ENCODE measurements at places on chromosomes 3 and 15.

- DNase-seq, result no peak
Observed at GRCh38 chr3:179768080-179768479, 115.2 kb downstream of the USP13 start.

GRCh38 chr3:180408654-180409053, 193.3 kb upstream of the TTC14 start:
- no peak for DNase-seq

- no peak for DNase-seq
Observed at GRCh38 chr15:93270937-93271467, 182.0 kb upstream of the RGMA start.

DNA sequence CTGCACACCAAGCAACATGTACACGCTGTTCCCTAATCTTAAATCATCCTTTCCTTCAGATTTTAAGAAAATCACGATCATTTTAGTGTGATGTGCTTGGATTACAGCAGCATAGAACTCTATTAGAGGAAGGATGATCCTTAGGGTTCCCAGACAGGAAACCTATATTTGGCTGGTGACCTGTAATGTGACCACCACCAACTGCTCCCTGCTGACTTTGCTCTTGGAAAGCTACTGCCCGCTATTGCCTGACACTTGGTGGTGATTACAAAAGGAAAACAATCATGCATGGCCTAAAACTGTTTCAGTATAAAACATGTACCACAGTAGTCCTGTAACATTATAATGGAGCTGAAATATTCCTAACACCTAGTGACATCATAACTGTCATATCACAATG, 27.2 kb upstream of the LMOD3 start:
- no peak for DNase-seq

DNA sequence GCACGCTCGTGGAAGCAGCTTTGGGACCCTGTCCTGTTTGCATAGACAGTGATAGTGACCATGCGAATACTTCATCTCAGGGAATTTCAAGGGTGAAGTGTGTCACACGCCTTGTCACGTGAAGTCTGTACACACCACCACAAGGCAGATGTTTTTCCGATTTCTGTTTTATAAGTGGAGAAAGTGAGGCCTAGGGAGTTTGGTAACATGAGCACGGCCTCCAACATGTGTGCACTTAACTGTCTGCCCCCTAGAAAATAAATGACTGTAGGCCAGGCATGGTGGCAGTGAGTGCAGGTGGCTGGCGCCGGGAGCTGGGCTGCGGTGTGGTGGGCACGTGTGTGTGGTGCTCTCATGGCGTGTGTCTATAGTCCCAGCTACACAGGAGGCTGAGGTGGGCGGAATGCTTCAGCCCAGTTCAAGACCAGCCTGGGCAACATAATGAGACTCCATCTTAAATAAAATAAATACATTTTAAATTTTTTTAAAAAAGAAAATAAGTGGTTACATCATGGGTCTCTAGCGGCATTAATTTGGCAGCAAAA, 42.0 kb downstream of the WHAMM start:
- DNase-seq, result no peak

DNA sequence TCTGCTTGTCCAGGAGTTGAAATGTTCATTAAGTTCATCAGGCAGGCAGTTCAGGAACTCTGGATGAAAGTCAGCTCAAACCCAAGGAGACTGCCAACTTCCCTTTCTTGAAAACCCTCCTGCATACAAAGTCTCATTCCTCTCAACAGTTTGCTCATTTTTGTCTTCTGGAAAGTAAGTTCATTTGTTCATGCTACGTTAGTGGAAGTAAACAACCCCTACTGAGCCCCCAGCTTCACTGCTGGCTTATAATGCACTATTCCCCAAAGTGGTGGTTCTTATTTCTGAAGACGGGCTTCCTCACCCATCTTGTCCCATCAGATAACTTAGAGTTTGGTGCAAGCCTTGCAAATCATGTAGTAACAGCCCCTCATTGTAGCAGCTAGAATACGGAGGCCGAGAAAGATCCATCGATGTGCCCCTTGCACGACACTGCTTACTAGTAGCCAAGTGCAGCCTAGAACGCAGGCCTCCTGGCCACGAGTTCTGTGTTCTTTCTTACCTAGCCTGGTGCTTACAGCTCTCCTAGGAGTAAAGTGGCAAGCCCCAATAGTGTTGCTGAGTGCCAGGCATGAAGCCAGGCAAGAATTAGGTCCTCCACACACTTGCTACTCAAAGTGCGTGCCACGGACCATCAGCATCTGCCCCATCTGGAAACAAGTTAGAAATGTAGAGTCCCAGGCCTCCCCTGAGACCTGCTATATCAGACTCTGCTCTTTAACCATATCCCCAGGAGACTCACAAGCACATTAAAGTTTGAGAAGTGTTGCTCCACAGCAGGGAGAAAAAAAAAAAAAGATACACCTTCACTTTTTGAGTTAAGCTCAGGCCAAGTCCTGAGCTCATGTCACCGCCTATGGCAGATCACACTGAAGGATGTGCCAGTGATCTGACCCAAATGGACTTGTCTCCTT, 82.5 kb downstream of the RFTN1 start:
- DNase-seq, result no peak

DNA sequence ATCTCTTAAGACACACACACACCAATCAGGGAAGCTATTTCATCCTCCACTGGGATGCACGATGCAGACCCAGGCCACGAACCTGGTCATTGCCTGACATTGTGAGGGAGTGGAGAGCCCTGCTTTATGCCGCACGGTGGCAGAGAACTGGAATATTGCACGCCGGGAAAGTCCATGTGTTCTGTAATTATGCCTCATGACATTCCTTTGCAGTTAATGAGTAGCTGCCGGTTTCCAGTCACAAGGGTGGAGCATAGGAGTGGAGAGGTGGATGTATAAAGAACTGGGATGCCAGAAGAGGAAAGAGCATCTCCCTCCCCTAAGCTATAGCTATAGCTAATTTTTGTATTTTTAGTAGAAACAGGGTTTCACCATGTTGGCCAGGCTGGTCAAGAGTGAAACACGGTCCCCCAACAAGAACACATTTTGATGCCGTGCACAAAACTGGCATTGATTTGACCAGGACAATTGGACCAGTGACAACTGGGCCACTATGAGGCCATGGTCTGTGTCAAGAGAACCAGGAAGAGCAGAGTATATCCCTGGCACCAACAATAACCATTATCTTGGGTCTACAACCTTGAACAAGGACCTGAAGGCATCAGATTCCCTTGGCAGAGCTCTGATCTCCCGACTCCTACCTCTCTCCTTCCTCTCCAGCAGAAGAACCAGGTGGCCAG, 51.4 kb downstream of the SH3BP5 start:
- no peak for DNase-seq

- DNase-seq, result no peak
Observed at GRCh38 chr3:129476586-129476985, 36.6 kb downstream of the IFT122 start.

DNA sequence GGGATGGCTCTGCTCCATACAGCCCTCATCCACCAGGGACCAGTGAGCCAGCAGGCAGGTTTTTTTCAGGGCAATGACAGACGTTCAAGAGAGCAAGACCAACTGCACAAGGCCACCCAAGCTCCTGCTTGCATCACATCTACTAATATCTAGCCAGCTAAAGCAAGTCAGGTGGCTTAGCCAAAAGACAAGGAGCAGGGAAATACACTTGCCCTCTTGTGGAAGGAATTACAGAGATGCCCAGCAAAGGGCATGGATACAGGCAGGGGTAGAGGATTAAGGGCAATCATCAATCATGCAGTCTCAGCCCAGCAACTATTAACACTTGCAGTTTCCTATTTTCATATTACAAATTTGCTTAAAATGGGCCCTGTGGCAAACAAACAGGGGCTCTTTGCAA, 81.5 kb upstream of the NTRK3 start:
- no peak for DNase-seq

GRCh38 chr3:95123104-95123503, 1060.2 kb downstream of the NSUN3 start:
- no peak for DNase-seq

DNA sequence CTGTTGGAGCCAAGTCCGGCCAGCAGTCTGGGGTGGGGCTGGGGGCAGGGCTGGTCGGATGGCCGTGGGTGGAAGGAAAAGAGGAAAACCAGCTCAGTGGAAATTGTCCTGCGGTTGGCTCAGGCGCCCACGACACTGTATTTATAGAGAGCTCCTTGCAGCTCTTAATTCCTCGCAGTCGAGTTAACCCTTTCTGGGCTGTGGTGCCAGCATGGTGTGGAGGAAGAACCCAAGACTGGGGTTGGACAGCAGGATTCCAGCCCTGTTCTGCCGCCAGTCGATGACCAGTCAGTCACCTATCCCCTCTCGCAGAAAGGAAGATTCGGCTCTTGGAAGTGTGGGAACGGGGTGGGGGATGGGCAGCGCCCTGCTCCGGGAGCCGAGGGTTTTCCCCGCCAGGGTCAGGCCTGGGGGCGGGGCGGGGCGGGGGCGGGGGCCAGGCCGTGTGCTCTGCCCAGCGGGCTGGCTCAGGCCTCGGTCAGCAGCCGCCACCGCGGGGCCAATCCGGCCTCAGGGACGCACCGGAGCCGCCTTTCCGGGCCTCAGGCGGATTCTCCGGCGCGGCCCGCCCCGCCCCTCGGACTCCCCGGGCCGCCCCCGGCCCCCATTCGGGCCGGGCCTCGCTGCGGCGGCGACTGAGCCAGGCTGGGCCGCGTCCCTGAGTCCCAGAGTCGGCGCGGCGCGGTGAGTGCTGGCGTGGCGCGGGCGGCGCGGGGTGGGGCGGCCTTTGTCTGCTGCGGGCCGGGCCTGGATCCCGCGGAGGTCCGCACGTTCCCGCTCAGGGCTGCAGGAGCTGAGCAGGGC, at the start of gene CD276:
Gene CD276, plus strand, starts transcription at position 607 of the 804 bp plus-strand sequence. CDS start 15,257 bp downstream, outside the sequence.
- no peak for DNase-seq

DNA sequence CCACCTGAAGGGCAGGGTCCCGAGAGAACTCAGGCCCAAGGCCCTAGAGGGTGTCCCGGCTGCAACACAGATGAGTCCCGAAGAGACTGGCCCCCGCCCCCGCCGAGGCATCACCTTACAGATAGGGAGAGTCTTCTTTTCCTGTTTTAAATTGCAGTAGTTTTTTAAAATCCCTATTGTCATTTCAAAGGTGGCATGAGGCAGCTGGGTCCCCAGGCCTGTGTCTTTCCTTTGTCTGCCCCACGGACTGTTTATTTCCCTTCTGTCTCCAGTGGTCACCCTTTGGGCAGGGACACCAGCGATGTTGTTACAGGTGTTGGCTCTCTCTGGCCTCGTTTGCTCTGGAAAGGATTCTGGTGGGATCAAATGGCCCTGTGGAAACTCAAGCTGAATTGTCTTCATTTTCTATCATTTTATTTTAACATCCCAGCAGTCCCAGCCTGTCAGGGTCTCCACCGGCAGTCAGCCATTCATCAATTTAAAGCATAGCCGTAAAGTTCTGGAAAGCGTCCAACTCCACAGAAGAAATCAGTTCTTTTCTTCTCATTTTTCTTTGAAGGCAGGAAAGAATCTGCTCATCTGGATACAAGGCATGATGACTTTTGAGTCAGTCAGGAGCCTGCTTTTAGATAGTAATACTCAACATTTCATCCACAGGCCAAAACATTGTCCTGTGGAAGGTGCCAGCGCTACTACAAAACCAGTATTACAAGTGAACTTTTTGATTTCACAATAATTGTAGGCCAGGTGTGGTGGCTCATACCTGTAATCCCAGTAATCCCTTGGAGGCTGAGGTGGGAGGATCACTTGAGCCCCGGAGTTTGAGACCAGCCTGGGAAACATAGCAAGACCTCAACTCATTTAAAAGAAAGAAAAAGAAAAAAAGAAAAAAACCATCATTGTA, 96.2 kb downstream of the HES1 start:
- no peak for DNase-seq

DNA sequence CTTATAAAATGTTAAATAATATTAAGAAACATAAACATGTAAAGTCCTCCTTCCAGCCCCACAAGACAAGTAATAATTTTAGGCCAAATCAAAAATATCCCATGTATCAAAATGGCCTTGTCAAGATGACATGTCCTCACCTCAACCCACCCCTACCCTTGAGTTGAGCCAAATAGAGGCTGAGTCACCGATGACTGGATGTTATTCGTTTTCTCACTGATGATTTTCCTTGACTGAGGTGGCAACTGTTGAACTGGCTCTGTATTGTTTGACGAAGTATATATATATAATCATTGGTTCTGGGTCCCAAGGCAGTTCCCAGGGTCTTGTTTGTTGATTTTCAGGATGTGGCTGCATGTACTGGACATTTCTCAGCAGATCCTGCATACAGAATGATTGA, 75.3 kb downstream of the TMEM108 start:
- DNase-seq, result no peak

DNA sequence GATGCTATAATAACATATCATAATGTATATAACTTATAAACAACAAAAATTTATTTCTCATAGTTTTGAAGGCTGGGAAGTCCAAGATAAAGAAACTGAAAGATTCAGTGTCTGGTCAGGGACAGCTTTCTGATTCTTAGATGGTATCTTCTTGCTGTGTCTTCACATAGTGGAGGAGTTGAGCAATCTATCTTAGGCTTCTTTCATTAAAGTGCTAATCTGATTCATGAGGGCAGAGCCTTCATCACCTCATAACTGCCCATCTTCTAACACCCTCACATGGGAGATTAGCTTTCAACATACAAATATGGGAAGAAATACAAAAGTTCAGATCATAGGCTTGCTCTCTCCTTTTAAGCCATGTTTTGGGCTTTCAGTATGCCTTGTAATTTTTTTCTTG, 774.8 kb upstream of the EPHA6 start:
- DNase-seq, result no peak

DNA sequence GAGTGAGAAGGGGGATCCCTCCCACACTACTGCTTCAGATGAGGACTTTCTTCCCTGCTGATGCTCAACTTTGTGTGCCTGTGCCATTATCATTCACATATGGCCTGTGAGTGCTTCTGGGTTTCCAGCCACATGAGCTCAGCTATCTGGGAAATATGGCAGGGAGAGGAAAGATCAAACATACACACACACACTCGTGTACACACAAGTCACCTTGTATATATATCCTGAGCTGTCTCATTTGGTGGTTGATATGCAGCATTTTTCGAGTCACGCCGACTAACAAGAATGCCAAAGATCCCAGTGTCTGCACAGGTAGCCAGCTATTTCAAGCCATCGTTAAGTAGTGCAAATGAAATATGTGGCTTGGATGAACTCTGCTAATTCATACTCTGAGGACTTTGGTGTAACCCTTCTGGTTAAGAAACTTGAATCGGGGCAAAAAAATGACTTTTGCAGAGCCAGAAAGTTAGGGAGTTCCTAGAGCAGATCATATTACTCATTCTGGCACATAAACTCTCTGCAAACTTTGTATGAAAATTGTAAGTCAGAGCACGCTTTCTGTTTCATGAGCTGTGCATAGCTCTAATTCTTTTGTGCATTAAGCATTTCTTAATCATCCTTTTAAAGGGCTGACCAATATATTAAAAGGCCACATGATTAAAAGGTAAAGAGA, 24.9 kb upstream of the WNT5A start:
- DNase-seq, result no peak

DNA sequence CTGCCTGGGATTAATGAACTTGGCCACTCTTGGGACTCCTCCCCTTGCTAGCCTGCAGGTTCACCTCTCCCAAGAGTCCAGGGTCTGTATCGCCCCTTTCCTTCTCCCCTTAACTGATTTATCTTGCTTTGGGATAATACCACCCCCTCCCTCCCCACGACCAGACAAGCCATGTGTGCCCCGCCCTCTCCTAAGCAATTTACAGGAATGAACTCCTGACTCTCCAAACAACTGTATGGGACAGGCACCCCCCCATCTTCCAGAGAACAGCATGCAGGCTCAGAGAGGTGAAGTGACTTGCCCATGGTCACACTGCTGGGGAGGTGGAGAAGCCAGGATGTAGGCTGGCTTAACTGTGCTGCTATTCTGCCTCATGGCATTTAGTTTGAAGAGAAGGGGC, 46.8 kb downstream of the RGMA start:
- DNase-seq, result no peak

GRCh38 chr3:45962033-45962432, 18.8 kb downstream of the CXCR6 start:
- DNase-seq, result no peak

- DNase-seq, result no peak
Observed at GRCh38 chr3:183217548-183218332, 35.3 kb upstream of the B3GNT5 start.

All from stimulated activated CD4-positive, alpha-beta T cell treated with anti-CD3 and anti-CD28 coated beads, Interleukin-15, amount 100 ng/mL, for 1 hour (primary cell).